ENCODE measurements at places on chromosomes 4 and X.
A peak's percentile ranks its signal among the peaks of the same experiment; 100 is the strongest.

GRCh38 chr4:158671665-158671914 is at the start of gene C4orf46:
Gene C4orf46, minus strand, starts transcription at chr4:158671887. Its CDS starts 86 bp downstream, at chr4:158671801.
- no peak for DNase-seq

DNA sequence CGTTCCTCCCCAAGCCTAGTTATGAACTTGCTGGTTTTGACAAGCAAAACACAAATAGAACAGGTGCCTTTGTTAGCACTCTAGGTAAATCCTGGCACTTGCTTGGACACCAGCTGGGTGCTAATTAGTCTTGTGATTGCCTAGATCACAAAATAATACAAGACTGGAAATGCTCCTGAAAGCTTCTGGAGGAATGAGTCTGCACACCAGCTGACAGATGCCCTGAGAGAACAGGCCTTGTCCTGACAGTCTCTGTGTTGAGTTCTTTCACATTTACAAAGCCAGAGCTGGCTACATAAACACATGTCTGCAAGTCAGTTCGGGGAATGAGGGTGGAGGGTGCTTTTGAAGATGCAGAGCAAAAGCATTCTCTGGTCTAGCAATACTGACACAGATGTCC is 93.8 kb downstream of the ELOVL6 start:
- DNase-seq, result no peak

DNA sequence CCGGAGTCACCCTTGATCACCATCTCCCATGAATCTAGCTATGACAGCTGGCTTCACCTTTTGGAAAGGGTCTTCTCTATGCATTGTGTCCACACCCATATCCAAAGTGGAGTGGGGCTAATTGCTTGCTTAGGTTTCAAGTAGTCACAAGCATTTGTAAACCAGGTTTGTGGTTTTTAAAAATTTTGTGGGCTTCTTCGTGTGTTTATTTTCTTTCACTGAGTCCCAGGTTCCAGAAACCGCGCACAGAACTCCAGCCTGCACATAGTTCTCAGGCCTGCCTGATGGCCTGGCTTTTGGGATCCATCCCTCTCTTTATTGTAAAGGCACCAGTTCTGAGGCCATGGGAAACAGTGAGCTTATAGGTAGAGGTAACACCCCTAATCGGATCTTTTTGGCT is 70.2 kb upstream of the TLR3 start:
- DNase-seq, result no peak

GRCh38 chrX:4277122-4277521 is 563.7 kb upstream of the PRKX start:
- DNase-seq, result no peak

DNA sequence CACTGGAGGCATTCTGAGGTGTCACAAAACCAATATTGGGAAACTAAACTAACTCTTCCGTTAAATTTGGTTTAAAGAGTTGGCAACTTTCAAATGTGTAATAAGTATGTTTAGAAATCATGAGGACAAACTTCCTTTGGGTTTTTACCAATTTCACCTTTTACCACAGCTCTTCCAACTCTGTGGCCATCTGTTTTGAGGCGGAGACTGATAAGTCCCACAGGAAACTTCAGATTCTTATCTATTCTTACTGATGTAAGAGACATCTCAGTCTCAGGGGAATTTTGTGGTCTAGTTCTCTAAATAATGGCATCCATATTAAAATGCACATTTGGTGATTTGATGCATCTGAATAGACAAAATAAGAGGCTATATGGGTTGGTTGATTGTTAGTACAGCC is 229.2 kb upstream of the AFF2 start:
- DNase-seq, result no peak

GRCh38 chrX:148808833-148809232 is 308.4 kb downstream of the AFF2 start:
- DNase-seq, result no peak

GRCh38 chr4:78923464-78924312 is 15.6 kb downstream of the PAQR3 start:
- DNase-seq, result no peak

DNA sequence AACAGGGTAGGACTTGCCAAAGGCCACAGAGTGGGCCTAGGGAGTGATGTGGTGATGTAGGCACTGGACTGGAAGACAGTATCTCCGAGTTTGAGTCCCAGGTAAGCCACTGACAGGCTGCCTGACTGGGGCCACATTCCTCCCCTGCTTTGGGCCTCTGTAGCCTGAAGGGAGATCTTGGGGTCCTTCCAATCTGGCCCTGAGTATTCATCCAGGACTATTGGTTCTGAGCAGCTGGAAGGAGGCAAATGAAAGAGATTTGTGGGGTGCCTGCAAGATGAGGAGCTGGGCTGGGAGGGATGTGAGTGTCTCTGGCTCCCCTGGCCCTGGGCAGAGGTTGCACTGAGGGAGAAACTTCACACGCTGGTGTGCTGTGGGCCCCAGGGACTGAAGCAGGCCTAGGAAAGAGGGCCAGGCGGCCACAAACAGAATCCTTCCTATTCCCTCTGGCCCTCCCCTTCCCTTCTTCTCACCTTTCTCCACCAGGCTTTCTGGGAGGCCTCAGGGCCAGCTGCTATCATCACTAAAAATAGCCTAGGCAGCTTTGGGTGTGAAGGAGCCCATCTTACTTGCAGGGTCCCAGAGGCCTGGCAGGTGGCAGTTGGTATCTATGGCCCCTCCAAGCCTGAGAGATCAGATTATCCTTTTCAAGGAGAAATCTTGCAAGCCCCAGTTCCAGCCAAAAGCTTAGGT is 70.1 kb downstream of the PJA1 start:
- DNase-seq, result no peak

GRCh38 chr4:8083086-8083825 is 75.4 kb downstream of the ABLIM2 start:
- no peak for DNase-seq

DNA sequence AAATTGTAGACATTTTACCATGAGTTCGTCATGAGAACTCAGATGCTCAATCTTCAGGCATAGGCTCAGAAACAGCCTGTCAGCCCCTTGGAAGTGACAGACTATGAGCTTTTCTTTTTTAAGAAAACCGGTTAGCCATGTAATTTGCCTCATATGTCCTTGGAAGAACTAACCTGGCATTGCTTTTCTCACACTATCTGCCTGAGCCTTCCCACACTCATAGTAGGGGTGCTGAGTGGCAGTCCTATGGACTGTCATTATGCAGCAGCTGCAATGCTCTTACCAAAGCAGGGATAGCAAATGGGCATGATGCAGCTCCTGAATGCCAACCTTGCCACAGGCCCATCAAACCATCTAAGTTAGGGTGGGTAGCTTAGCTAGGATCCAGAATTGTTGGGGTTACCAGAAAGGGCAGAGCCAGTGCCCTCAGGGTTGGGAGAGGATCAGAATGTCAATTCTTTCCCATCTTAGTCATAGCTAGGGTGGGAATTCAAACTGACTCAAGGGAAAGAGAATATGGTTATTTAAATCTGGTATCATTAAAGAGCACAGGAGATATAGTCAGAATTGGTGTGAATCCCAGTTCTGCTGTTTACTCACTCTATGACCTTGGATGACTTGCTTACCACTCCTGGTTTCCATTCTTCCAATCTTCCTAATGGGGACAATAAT is 230.6 kb upstream of the CPEB2 start:
- DNase-seq, result no peak

DNA sequence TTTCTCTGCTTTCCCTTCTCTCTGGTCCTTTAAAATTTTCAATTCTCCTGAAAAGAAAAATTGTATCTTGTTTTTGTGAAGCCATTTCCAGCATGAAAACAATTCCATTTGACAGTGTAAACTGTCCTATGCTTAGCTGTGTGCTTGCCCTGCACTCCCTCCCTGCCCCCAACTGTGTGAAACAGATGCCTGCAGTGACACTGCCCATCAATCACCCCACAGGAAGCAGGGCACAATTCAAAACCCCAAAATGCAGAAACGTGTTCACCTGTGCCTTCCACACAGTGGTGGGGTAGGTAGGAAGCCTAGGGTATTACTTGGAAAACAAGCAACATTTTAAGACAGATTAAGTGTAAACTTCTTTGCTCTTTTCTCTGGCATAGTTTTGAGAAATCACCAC is 6.2 kb upstream of the FHDC1 start:
- no peak for DNase-seq

GRCh38 chr4:30856795-30857564 is 136.8 kb downstream of the PCDH7 start:
- DNase-seq, result no peak

GRCh38 chr4:185309770-185310169 is 86.0 kb downstream of the LRP2BP start:
- DNase-seq, result no peak

DNA sequence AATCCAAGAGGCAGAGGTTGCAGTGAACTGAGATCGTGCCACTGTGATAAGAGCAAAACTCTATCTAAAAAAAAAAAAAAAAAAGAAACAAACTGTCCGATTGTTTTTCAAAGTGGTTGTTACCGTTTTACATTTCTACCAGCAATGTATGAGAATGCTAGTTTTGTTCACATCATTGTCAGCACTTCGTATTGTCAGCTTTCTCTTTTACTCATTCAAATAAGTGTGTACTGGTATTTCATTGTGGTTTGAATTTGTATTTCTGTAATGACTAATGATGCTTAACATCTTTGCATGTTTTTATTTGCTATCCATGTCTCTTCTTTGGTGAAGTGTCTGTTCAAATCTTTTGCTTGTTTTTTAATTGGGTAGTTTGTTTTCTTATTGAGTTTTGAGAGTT is 65.8 kb downstream of the GPR101 start:
- no peak for DNase-seq

- DNase-seq, result no peak
Observed at GRCh38 chrX:114797494-114797893, 213.6 kb downstream of the HTR2C start.

DNA sequence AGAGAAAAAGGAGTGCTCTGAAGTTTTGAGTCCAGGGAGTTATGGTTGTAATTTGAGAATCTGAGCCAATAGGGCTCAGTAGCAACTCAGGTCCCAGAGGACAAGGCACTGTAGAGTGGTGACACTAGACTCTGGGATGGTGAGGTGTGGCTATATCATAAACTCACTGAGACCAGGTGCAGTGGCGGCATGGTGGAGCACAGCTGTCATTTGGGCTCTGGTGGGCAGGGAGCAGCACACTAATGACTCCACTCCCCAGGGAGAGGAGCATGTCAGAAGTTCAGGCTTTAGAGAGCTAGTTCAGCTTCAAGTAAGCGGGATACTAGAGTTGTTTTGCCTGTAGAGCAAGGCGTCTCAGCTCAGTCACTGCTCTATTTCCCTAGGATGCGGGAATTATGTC is 165.4 kb upstream of the USP38 start:
- DNase-seq, result no peak

DNA sequence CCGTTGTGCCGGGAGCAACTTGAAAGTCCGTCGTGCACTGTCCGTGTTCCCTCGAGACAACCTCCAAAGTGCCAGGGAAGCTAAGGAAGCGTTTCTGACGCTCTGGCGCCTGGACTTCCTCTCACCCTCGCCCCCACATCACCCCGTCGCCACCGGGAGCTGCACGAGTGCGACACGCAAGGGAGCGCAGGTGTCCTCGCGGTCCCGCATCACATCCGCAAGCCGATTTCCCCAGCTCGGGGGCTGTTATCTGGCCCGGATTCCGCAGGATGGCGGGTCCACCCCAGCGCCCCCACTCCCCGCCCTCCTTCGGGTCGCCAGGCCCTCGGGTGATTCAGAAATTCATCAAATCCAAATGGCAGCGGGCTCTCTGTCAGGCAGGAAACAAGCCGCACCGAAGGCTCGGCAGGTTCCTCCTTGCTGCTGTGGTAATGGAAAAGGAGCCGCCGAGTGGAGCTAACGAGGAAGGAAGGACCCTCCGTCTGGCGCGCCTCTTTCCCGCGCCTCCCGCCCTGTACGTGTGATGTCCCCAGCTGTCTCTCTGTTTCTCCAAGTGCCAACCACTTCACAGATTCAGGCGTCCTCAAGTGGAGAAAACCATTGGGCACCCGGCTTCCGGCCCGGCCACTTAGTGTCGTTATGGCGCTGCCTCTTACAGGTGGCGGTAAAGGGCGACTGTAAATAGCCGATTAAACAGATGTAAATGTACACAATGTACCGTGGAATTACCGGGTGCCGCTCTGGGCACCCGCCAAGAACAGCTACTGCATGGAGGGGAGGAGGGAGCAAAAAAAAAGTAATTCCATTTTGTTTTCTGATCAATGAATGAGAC is 921 bp upstream of the SETD7 start:
- peak; percentile 50 for DNase-seq

DNA sequence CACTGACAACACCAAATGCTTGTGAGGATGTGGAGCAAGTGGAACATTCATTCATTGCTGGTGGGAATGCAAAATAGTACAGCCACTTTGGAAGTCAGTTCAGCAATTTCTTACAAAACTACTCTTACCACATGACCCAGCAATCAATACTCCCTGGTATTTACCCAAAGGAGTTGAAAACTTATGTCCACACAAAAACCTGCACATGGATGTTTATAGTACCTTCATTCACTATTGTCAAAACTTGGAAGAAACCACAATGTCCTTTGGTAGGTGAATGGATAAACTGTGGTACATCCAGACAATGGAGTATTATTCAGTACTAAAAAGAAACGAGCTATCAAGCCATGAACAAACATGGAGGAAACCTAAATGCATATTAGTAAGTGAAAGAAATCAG is 27.5 kb downstream of the HUWE1 start:
- no peak for DNase-seq

DNA sequence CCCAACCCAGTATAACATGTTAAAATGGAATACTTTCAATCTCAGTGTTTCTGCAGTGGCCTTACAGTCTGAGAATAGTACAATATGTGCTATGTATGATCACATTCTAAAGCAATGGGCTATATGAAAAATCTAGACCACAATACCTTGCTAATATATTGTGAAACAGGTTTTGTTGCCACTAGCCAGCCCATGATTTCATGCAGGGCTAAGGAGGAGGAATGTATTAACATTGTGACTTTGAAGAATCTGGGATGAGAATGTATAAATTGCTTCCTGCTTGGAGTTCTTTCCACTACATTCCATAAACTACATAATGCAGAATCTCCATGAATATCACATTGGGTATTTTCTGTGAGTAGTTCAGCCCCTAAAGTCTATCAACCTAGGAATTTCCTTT is 935.4 kb upstream of the GRIA3 start:
- DNase-seq, result no peak

DNA sequence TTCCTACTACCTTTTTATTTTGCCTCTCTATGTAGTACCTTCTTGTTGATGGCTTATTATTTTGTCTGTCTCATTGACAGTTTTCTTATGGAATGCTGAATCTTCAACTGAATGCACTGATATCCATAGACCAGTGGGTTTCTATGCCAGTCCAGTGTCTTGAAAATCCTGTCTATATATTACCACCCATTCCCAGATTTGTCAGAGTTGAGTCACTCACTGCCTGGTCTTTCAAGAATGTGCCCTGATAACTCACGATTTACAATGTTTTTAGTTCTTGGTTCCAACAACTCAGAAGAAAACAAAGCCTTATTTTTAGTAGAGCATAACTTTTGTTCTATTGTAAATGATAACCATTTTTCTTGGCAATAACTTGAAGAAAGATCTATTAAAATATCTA is 606.0 kb upstream of the PITX2 start:
- no peak for DNase-seq

- DNase-seq, result no peak
Observed at GRCh38 chr4:53558065-53558801, 33.1 kb downstream of the LNX1 start.

GRCh38 chr4:108902769-108903168 is 139.9 kb upstream of the ETNPPL start:
- no peak for DNase-seq

Data from naive thymus-derived CD8-positive, alpha-beta T cell (primary cell).